ENCODE measurements at places on chromosomes 5 and 9. TPM values are rescaled to one million over a fixed set of nuclear protein-coding genes. Genes with fewer than 3 reads are reported as not detected.

GRCh38 chr9:103152473-103152872 lies 157.3 kb downstream of the CYLC2 start:
- DNase-seq, result no peak
- no peaks in the 10 kb centered on the region for H3K4me1 ChIP-seq
- no peaks in the 10 kb centered on the region for H3K36me3 ChIP-seq
- H3K4me3 ChIP-seq, result no peak overlapping the region
- no peak overlapping the region for H3K27ac ChIP-seq

SV2C gene
- not detected for total RNA-seq

DNA sequence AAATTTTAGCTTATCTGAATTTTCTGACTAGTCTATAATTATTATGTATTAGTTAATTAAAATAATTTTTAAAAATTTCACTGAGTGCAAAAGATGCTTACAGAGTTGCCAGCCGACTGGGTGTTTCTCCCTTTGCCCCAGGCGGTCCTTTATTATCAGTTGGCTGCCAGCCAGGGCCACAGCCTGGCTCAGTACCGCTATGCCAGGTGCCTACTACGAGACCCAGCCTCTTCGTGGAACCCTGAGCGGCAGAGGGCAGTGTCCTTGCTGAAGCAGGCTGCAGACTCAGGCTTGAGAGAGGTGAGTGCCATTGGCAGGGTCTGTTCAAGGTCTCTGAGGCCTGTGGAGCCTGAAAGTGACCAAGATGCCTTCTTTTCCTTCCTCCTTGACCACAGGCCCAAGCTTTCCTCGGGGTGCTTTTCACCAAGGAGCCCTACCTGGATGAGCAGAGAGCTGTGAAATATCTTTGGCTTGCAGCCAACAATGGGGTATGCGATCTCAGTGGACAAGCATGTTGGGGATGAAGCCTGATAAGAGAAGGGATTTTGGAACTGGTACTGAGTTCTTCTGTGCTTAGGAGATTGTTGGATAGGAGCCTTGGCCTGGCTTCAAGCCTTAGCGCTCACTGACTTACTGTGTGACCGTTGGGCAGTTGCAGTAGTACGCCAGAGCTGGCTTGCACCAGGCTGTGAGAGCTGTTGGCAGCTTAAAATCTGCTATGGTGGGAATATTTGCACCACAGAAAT lies 10.6 kb downstream of the DELE1 start:
- no peak for DNase-seq
- H3K27ac ChIP-seq, result no peak overlapping the region
- no peak overlapping the region for H3K4me3 ChIP-seq

- H3K4me3 ChIP-seq, result no peak overlapping the region
- H3K4me1 ChIP-seq, result no peaks in the 10 kb centered on the region
- no peaks in the 10 kb centered on the region for H3K36me3 ChIP-seq
Observed at GRCh38 chr5:24222876-24223275, 421.9 kb downstream of the CDH10 start.

NR2F1-AS1 gene
- 15.9 TPM for total RNA-seq

ZNF879 gene
- total RNA-seq, result 6.2 TPM
